ENCODE measurements at places on chromosomes 1 and 21. TPM values are rescaled to one million over a fixed set of nuclear protein-coding genes. Genes with fewer than 3 reads are reported as not detected.

The CBR3 gene
- total RNA-seq, result 1.4 TPM

The GCSAML gene
- 0.23 TPM for total RNA-seq

The KLHDC9 gene
- total RNA-seq, result 5.9 TPM

- DNase-seq, result no peak
- no peaks in the 10 kb centered on the region for H3K36me3 ChIP-seq
- H3K27me3 ChIP-seq, result no peaks in the 10 kb centered on the region
- no peak overlapping the region for H3K27ac ChIP-seq
- no peak overlapping the region for H3K4me3 ChIP-seq
These were observed 144.5 kb upstream of the RUNX3 start for GRCh38 chr1:25074351-25075227.

DNA sequence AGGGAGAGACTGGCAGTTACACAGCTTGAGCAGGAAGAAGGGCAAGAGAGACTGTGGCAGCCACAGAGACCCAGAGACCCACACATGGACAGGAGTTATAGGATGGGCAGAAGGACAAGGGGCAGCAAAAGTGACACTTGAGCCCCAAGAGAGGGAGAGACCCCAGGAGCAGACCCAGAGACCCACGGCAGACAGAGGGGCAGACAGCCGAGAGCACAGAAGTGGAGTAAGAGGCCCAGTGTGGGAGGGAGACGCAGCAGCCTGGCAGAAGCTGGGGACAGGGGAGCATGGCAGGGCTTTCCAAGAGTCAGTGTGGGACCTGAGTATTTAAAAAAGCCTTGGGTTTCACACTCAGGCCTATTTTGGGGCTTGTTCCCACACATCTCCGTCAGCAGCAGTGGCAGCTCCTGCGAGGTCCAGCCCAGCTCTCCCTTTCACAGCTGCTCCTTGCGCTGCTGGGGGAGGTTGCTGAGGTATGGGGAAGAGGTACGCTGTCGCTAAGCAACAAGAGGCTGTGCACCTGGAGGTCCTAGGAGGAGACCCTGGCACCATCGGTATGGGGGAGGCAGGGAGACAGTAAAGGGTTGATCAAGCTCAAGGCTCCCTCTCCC, 9.0 kb upstream of the MEF2D start:
- DNase-seq, result no peak
- H3K4me1 ChIP-seq, result peaks cover 44% of the 10 kb centered on the region
- peak overlapping the region; percentile 98 for H3K4me3 ChIP-seq
- H3K27me3 ChIP-seq, result no peaks in the 10 kb centered on the region

DNA sequence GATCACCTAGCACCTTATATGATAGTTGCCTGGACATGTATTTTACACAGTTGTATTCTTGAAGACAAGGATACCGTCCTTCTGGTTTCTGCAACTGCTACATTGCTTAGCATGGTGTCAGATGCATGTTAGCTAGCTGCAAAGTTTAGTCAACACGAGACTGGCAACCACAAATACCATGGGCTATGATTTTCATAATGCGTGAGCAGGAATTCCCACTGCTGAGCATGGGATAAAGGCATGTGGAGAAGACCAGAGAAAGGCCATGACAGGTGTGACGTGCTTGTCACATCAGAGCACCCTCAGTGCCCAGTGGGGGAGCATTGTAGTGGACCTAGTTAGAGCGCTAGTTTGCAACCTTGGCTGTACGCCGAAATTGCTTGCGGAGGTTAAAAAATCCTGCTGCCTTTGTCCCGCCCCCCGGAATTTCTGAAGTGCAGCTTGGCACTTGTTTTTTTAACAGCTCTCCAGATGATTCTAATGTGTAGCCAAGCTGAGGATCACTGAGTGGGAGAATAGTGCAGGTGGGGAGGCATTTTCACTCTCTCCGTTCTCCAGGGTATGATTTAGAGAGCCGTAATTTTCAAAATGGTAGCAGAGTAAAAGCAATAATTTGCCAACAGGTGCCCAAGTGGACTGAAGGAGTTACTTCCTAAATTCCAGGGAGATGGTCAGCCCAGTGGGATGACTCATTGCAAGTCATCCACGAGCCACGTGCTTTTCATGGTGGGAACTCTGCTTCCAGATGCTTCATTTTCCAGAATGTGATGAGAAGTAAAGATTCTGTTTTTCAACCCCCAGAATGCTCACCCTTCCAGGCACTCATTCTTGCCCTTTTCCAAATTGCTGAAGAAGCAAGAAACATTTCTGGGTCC, 81.0 kb downstream of the CNIH3 start:
- H3K36me3 ChIP-seq, result no peaks in the 10 kb centered on the region
- DNase-seq, result no peak
- H3K4me3 ChIP-seq, result no peak overlapping the region
- H3K27ac ChIP-seq, result no peak overlapping the region
- no peaks in the 10 kb centered on the region for H3K4me1 ChIP-seq
- H3K27me3 ChIP-seq, result no peaks in the 10 kb centered on the region

DNA sequence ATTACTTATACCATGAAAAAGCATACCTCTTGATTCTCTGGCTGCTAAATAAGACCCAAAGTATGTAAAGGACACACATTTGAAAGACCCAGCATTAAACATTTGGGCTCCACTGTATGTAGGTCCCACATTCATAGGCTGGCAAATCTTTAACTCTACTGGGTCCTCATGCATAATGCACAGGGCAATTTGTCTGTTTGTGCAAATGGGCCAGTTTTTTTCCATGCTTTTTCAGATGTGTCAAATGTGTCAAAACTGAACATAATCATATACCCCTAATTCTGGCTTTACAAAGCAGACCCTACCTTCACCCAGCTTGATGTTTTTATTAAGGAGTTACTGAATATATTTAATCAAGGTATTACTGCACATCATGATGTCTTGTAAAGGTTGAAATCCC, 63.7 kb downstream of the RERE start:
- H3K36me3 ChIP-seq, result no peaks in the 10 kb centered on the region
- no peak overlapping the region for H3K4me3 ChIP-seq
- no peak overlapping the region for H3K27ac ChIP-seq
- H3K27me3 ChIP-seq, result no peaks in the 10 kb centered on the region
- peaks cover 5% of the 10 kb centered on the region for H3K4me1 ChIP-seq
- no peak for DNase-seq

DNA sequence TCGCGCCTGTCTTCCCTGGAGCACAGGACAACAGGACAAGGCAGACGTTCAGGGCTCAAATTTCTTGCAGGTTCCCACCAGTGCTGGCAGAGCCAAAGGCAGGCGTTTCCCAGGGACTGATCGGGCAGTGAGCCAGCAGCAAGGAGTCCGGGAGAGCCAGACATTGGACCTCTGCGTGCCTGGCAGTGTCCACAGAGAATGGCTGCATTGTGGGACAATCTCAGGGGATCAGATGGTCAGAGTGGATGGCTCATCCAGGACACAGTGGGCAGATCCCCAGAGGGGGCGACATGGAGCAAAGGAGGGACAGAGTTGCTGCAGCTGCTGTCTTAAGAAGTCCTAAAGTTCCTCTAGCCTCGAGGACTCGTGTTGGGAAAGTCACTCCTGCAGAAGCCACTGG, 4.6 kb downstream of the TMEM63A start:
- peak overlapping the region; percentile 69 for H3K27ac ChIP-seq
- H3K36me3 ChIP-seq, result peaks cover 4% of the 10 kb centered on the region
- H3K27me3 ChIP-seq, result no peaks in the 10 kb centered on the region
- H3K4me3 ChIP-seq, result peak overlapping the region; percentile 34

DNA sequence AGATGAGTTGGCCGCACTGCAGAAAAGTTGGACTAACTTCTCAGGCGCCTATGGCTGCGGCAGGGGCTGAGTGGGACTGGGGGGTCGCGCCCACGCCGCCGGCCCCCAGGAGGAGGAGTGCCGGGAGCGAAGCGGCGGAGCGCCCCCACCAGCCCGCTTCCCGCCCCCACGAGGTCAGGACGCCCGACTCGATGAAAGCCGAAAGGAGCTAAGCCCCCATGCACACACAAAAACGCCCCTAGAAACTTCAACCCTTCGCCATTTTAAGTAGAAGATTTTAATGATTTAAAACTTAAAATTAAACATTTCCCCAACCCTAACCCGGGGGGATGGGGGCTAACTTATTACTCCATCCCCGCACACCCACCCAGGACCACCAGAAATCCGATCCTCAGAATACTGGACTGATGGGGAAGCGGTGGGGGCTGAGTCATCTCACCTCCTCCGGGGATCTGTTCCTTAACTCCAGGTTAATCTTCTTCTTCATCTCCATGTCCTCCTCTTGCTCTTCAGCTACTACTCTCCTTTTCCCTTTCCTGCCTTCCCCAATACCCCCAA, 539 bp downstream of the ANP32E start:
- no peaks in the 10 kb centered on the region for H3K36me3 ChIP-seq
- no peaks in the 10 kb centered on the region for H3K27me3 ChIP-seq
- no peak for DNase-seq
- peaks cover 3% of the 10 kb centered on the region for H3K4me1 ChIP-seq
- H3K27ac ChIP-seq, result peak overlapping the region; percentile 98
- peak overlapping the region; percentile 83 for H3K4me3 ChIP-seq

DNA sequence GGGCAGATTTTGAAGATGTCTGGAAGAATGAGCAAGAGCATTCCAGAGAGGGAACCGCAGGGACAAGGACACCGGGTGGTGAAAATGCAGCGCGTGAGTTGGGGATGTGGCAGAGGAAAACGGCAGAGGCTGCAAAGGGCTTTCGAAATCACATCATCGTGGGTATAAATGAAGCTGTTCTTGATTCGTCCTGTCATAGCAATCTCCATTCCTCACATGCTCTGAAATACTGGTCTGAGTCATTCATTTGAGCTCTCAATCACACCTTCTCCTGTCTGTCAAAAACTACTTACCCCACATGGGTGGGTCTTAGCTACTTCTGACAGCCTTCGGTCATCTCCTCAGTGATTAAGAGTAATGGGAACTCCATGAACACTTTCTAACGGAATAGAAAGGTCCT, 81.5 kb downstream of the ERG start:
- H3K36me3 ChIP-seq, result no peaks in the 10 kb centered on the region
- H3K4me3 ChIP-seq, result no peak overlapping the region
- no peaks in the 10 kb centered on the region for H3K27me3 ChIP-seq
- DNase-seq, result no peak
- no peaks in the 10 kb centered on the region for H3K4me1 ChIP-seq

DNA sequence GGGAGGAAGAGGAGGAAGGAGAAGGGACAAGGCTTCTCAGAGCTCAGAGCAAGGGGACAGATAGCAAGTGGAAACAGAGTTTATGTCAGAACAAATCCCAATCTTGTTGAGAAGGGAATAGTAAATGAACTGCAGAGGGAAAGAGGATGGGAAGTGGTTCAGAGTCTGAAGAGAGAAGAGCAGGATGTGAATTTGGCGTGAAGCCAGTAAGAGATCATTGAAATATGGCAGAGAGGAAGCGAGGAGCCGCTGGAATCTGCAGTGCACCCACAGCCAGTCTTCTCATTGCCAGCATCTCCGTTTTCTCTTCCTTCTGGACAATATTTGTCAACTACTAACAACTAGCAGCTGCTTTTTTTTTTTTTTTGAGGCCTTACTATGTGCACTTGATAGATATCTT, 19.1 kb downstream of the OLFML3 start:
- no peaks in the 10 kb centered on the region for H3K27me3 ChIP-seq
- DNase-seq, result no peak
- no peaks in the 10 kb centered on the region for H3K36me3 ChIP-seq
- H3K27ac ChIP-seq, result no peak overlapping the region
- no peak overlapping the region for H3K4me3 ChIP-seq

DNA sequence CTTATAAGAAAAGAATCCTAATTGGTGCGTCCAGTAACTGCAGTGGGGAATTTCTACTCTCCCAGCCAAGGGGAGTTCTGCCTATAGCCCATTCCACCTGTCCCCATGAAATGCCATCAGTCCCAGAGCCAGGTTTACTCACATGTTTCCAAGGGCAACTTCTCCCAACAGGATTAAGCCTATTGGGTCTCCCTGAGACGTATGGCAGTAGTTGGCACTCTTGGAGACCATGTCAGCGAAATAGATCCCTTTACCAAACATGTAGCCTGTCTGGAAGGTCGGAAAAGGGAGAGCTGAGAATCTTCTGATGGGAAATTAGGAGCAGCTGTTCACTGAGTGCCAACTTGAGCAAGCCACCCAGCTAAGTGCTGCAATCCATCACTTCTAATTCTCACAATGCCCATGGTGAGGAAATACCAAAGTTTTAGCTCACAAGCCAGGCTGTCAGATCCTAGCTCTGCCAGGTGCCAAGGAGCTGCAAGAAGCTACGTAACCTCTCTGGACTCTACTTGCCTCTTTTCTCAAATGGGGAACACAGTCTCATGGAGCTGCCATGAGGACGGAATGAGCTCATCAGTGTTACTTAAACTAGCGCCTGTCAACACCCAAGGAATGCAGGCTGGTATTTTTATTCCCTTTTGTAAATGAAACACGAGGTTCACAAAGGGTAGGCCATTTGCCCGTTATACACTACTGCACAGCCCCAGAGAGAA, 43.9 kb downstream of the PARP1 start:
- H3K27me3 ChIP-seq, result no peaks in the 10 kb centered on the region
- peaks cover 15% of the 10 kb centered on the region for H3K4me1 ChIP-seq
- DNase-seq, result no peak
- no peak overlapping the region for H3K4me3 ChIP-seq
- H3K36me3 ChIP-seq, result peaks cover 99% of the 10 kb centered on the region

DNA sequence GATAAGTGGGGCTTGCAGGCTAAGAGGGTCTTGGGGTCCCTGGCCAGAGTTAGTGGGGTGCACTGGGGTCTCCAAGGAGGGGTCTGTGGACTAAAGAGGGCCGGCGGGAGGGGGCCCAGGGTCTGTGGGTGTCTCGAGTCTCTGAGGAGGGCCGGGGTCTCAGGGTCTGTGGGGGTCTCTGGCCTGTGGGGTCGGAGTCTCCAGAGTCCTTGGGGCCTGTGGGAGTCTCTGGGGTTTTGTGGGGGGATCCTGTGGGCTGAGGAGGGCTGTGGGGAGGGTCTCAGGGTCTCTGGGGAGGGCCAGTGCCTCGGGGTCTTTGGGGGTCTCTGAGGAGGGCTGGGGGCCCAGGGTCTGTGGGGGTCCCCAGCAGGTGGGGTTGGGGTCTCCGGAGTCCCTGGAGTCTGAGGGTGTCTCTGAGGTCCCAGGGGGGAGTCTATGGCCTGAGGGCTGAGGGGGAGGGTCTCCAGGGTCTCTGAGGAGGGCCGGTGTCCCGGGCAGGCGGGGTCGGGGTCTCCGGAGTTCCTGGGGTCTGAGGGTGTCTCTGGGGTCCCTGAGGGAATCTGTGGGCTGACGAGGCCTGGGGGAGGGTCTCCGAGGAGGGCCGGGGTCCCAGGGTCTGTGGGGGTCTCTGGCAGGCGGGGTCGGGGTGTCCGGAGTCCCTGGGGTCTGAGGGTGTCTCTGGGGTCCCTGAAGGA, 628 bp upstream of the PLEKHM2 start:
- H3K27me3 ChIP-seq, result no peaks in the 10 kb centered on the region
- peak overlapping the region; percentile 97 for H3K4me3 ChIP-seq
- peak overlapping the region; percentile 96 for H3K27ac ChIP-seq
- peaks cover 2% of the 10 kb centered on the region for H3K36me3 ChIP-seq
- DNase-seq, result peak; percentile 51

- no peaks in the 10 kb centered on the region for H3K27me3 ChIP-seq
- H3K4me1 ChIP-seq, result peaks cover 9% of the 10 kb centered on the region
- H3K27ac ChIP-seq, result peak overlapping the region; percentile 60
- no peaks in the 10 kb centered on the region for H3K36me3 ChIP-seq
These were observed 407.6 kb upstream of the VAMP3 start for GRCh38 chr1:7363450-7363849.
